ENCODE measurements at places on chromosomes 6 and 20. TPM values are rescaled to one million over a fixed set of nuclear protein-coding genes. Genes with fewer than 3 reads are reported as not detected.

GRCh38 chr6:159134701-159135364 is 34.4 kb upstream of the FNDC1 start:
- no peak overlapping the region for H3K4me3 ChIP-seq
- peaks cover 3% of the 10 kb centered on the region for H3K4me1 ChIP-seq
- H3K27ac ChIP-seq = no peak overlapping the region
- DNase-seq = peak; percentile 65

DNA sequence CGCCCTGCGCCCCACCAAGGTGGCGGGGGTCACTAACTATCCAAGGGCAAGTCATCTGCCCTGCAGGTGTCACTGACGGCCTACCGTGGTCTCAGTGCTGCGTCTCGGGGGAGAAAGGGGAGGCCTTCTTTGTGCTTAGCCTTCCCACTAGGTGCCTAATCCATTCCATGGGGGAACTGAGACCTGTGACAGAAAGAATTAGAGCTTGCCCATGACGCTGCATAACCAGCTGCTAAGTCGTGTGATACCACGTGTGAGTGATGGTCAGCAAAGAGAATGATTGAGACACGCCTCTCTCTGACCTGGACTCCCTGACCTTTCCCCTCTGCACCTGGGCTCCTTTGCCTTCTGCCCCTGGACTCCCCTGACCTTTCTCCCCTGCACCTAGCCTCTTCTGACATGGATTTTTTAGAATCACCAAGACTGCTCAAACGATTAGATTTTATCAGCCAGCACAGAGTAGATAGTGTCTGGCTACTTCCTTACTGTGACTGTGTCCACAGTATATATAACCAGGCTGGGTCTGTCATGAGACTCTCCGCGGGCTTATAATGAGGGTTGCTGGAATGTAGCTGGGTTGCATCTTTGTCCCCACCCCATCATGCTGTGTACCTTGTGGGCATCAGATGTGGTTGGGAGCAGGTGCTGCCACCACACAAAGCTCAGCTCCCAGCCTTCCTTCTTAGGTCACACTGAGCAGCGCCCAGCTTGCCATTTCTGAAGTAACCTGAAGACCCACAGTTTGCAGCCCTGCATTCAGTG is 140.6 kb downstream of the TMEM242 start:
- no peak for DNase-seq
- H3K4me1 ChIP-seq = peaks cover 7% of the 10 kb centered on the region
- H3K27me3 ChIP-seq = no peaks in the 10 kb centered on the region
- no peak overlapping the region for H3K4me3 ChIP-seq
- H3K27ac ChIP-seq = peak overlapping the region; percentile 35

- no peak overlapping the region for H3K4me3 ChIP-seq
- no peaks in the 10 kb centered on the region for H3K27me3 ChIP-seq
- DNase-seq = no peak
- peaks cover 10% of the 10 kb centered on the region for H3K4me1 ChIP-seq
Measured at GRCh38 chr6:109097661-109098060, 2.4 kb downstream of the CEP57L1 start.

DNA sequence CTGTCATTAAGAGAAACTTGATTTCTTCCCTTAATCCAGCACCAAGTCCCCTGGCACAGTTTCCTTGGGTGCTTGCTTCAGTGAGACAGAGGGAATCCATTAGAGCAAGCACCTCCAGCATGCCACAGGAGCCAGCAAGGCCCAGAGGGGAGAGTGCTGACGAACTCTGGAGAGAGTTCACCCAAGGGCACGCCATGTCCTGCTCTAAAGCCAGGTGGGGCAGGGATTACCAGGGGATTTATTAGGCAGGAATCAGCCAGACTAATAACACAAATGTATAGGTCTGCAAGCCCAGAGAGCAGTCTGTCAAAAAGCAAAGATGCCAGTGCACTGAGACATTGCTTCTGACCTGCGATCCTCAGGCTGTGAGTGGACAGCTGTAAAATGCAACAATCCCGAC is 155.4 kb upstream of the SYNDIG1 start:
- no peak for DNase-seq
- H3K36me3 ChIP-seq = no peaks in the 10 kb centered on the region
- H3K27me3 ChIP-seq = no peaks in the 10 kb centered on the region
- H3K27ac ChIP-seq = no peak overlapping the region

GRCh38 chr20:33840160-33840559 is 29.0 kb downstream of the CHMP4B start:
- no peak for DNase-seq
- peaks cover 79% of the 10 kb centered on the region for H3K4me1 ChIP-seq
- no peak overlapping the region for H3K27ac ChIP-seq
- H3K4me3 ChIP-seq = no peak overlapping the region
- H3K27me3 ChIP-seq = no peaks in the 10 kb centered on the region

DNA sequence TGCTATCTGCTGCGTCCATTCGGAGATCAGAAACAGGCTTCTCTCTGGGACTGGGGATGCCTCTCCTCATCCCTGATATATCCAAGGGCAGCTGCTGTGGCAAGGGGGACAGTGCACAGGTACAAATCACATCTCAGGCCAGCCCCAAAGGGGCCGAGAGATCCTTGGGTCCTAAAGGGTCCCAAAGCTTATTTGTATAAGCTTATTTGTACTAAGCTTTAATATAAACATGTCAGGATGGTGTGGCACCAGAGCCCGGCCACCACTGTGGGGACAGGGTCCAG is 45.3 kb downstream of the FGD2 start:
- peaks cover 56% of the 10 kb centered on the region for H3K4me1 ChIP-seq
- no peaks in the 10 kb centered on the region for H3K27me3 ChIP-seq
- H3K36me3 ChIP-seq = peaks cover 3% of the 10 kb centered on the region
- DNase-seq = no peak

The OPN5 gene
- total RNA-seq = not detected

- H3K27me3 ChIP-seq = no peaks in the 10 kb centered on the region
- H3K4me3 ChIP-seq = no peak overlapping the region
- no peak for DNase-seq
- H3K27ac ChIP-seq = no peak overlapping the region
- peaks cover 8% of the 10 kb centered on the region for H3K36me3 ChIP-seq
- H3K4me1 ChIP-seq = no peaks in the 10 kb centered on the region
Measured at GRCh38 chr20:25007491-25008305, 15.1 kb upstream of the APMAP start.

Measured in activated naive CD8-positive, alpha-beta T cell treated with anti-CD3 and anti-CD28 coated beads for 36 hours (primary cell).